ENCODE measurements at places on chromosomes 1 and 21.

- no peak for DNase-seq
These were observed 74.3 kb upstream of the FAM3B start for GRCh38 chr21:41242238-41242829.

GRCh38 chr1:46595127-46595526 is 8.9 kb downstream of the MKNK1 start:
- no peak for DNase-seq

GRCh38 chr1:76786222-76786621 is 81.1 kb upstream of the ST6GALNAC5 start:
- DNase-seq = no peak

DNA sequence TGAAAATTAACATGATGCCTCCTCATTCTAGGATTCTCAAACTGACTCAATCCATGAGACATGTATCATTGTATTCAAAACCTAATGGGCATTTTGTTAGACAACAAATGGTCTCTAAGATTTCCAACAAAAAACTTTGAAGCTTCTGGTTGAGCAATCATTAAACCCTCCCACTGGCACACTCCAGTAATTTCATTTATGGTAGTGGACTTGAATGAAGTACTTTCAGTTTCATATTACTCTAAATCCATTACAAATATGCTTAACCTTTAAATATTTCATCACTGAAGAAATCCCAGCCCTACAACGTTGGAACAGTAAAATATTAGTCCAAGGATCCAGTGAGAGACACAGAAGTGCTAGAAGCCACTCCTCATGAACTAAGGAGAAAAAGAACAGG is 43.5 kb downstream of the GBP6 start:
- no peak for DNase-seq

- DNase-seq = no peak
These were observed 13.3 kb upstream of the CASQ2 start for GRCh38 chr1:115781851-115782250.

- DNase-seq = no peak
These were observed 62.7 kb downstream of the ZNF684 start for GRCh38 chr1:40594187-40594531.

DNA sequence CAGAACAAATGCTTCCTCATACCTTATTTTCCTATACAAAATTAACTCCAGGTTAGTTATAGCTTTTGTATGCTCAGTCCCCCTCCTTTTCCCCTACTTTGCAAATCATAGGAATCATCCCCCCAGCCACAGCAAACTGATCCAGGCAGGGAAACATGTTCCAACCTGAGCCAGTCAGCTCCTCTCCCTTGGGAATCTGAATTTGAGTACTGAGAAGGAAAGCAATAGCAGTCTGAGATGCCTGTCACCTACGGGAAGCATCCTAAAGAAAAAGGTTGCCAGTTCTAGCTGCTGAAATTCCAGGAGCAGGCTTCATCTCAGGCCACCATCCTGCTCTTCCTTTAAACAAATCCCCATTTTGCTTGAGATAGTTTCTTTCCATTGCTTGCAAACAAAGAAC is 6.9 kb downstream of the ADSS2 start:
- no peak for DNase-seq

GRCh38 chr1:219670426-219671149 is 57.7 kb upstream of the ZC3H11B start:
- no peak for DNase-seq

- no peak for DNase-seq
These were observed 344.6 kb downstream of the RYR2 start for GRCh38 chr1:237386362-237387143.

DNA sequence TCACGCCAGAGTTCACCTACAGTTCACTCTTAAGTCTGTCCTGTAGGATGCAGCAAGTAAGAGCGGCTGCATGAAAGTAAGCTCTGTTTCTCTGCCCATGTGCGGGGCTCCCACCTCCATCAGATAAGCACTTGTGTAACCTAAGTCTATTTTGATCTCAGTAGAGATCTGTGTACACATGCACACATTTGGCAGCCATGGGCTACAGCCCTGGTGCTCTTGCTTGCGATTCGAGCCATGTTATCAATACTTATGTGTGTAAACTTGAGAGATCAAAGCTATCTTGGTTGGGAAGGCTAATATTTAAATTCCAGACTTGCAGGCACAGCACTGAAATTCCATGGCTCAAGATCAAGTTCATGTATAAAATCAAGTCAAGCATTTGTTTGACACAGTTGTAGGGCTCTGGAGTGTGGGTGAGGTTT is 244.7 kb upstream of the FGGY start:
- DNase-seq = no peak
